ENCODE measurements at places on chromosomes 6 and 20.
A peak's percentile ranks its signal among the peaks of the same experiment; 100 is the strongest.

DNA sequence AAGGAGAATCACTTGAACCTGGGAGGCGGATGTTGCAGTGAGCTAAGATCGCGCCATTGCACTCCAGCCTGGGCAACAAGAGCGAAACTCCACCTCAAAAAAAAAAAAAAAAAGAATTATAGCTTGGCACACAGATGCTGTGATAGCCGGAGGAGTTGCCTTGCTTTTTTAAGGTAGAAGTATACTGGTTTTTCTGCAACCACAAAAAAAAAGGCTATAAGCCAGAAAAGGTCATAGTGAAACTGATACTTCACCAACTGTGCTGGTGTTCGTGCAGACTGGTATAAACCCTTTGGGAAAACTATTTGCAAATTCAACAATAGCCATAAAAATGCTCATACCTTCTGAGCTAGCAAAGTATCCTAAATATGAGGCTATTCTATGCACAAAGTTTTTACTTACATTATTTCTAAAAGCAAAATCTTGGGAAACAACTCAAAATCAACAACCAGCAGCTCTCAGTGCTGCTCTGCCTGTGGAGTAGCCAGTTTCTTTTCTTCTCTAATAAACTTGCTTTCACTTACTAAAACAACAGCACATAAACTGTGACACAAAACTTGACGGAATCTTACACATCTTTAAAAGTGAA lies 44.0 kb downstream of the B4GALT5 start:
- no peak for DNase-seq

DNA sequence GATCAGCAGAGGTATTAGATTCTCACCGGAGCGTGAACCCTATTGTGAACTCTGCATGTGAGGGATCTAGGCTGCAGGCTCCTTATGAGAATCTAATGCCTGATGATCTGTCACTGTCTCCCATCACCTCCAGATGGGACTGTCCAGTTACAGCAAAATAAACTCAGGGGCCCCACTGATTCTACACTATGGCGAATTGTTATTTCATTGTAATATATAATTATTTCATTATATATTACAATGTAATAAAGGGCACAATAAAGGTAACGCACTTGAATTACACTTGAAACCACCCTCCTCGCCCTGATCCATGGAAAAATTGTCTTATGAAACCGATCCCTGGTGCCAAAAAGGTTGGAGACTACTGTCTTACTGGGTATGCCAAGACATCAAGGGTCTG lies 18.6 kb downstream of the PRKN start:
- DNase-seq = no peak

DNA sequence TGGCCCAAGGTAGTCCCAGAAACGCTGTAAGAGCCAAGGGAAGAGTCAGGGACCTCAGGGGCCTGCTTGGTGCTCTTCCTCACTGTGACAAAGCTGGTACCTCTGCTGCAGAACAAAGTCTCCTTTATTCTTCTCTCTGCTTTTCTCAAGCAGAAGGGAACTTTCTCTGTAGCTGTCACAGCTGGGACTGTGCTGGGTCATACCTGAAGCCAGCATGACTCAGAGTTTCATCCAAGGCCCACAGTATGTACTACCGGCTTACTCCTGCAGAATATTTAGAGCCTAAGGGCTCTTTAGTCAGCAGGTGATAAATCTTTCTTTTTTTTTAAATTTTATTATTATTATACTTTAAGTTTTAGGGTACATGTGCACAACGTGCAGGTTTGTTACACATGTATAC lies 183.2 kb downstream of the TINAG start:
- no peak for DNase-seq

DNA sequence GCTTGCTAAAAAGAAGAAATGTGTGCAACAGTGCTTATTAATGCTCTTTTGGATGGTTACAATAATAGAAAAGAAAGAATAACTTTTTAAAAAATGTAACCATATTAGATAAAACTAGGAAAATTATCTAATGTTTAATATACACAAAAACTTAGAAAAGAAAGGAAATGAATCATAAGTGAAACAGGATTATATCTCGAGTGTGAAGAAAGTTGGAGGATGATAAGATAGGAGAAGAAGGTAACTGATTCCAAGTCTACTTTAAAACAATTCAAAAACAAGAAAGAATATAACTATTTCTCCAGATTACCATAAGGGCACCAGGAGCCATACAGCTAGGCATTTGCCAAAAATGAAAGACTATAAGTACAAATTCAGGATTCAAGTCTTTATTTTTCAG lies 73.0 kb downstream of the PHIP start:
- no peak for DNase-seq

- peak; percentile 21 for DNase-seq
These were observed 390.2 kb downstream of the TENT5A start for GRCh38 chr6:81362246-81362645.

DNA sequence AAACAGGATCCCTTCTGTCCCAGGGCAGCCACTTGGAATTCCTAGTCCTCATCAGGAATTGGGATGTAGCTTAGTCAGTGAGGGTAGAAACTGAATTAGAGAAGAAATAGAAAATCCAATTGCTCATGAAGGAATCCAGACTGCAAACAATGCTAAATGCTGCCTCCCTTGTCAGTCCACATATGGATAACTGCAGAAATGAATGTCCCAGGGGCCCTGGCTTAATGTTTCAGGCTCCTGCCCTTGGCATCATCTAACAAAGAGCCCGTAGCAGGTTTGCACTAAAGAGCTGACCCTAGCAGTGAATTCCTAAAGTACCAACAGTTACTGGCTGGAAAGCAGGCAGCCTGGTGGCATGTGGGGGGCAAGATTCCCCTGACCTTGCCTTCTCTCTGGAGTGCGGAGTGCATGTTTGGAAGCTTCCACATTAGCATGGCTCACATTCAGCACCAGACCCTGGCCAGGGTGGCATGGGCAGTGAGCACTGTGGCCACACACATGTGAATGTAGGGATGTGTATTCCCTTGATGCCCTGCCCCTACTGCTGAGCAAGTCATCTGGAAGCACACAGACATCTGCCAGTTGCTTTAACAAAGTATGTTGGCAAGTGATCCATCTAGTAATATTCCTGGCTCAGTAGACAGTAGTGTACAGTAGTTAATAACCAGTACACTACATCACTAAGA lies 394.5 kb downstream of the CDC5L start:
- DNase-seq = no peak

GRCh38 chr6:73579851-73580246 lies 59.0 kb upstream of the EEF1A1 start:
- DNase-seq = peak; percentile 95

GRCh38 chr6:27422651-27423332 lies 34.2 kb downstream of the ZNF391 start:
- DNase-seq = peak; percentile 24
